ENCODE measurements at places on chromosomes 7 and 10. TPM values are rescaled to one million over a fixed set of nuclear protein-coding genes. Genes with fewer than 3 reads are reported as not detected.
A peak's percentile ranks its signal among the peaks of the same experiment; 100 is the strongest.

DNA sequence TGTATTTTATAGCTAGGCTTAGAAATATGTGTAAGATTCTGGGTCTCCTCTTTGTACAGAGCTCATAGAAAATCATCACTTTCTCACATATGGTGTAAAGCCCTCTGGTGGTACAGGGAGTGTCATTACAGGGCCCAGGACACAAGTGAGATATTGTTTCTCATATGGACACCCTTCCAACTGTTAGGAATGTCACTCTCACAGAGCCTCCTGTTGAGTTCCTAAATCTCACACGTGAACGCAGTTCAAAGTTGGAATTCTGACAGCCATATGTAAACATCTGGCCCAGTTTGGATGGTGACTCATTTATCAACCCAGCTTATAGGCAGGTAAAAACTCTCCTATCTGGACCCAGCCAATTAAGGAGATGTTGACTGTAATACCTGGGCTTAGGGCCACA lies 35.4 kb upstream of the ZNF107 start:
- no peaks in the 10 kb centered on the region for H3K36me3 ChIP-seq
- no peaks in the 10 kb centered on the region for H3K27me3 ChIP-seq
- peak; percentile 75 for DNase-seq
- H3K4me3 ChIP-seq: no peak overlapping the region

EVX1 gene
- total RNA-seq: not detected

DNA sequence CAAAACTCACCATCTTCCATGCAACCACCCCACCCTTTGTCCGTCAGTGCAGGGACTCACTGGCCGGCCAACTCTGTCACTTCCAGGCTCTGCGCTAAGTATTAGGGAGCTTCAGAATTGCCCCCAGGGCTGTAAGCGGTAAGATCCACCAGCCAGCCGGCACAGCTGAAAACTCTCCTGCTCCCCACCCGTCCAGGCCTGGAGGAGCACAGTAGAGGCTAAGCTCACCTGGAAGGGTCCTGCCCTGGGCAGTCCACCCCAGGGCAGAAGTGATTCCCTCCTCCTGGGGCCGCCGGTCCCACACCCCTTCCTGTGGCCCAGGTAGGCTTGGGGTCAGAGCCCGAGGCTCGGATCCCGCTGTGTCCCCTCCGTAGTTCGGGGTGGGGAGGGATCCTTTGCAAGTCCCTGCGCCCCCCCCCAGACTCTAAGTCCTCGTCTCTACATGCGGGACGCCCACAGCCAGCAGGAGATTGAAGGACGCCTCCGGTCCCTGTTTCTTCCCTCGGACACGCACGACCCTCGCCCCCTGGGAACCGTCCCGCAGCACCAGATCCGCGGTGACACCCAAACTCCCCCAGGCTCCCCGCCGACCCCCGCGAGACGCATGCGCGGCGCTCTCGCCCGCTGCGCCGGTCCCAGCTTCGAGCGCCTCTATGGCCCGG lies 138.9 kb downstream of the ARHGAP22 start:
- DNase-seq: no peak
- no peaks in the 10 kb centered on the region for H3K36me3 ChIP-seq
- no peak overlapping the region for H3K4me3 ChIP-seq
- H3K27me3 ChIP-seq: no peaks in the 10 kb centered on the region
- no peak overlapping the region for H3K27ac ChIP-seq
- H3K4me1 ChIP-seq: no peaks in the 10 kb centered on the region

GRCh38 chr7:79361214-79361613 lies 92.3 kb downstream of the MAGI2 start:
- H3K36me3 ChIP-seq: no peaks in the 10 kb centered on the region
- H3K4me1 ChIP-seq: no peaks in the 10 kb centered on the region
- no peak overlapping the region for H3K27ac ChIP-seq
- H3K27me3 ChIP-seq: no peaks in the 10 kb centered on the region

LRRC18 gene
- total RNA-seq: not detected

GRCh38 chr10:112789248-112789647 lies 160.8 kb upstream of the TCF7L2 start:
- H3K27ac ChIP-seq: no peak overlapping the region
- no peaks in the 10 kb centered on the region for H3K36me3 ChIP-seq
- no peaks in the 10 kb centered on the region for H3K27me3 ChIP-seq
- H3K4me3 ChIP-seq: no peak overlapping the region
- DNase-seq: no peak

- no peaks in the 10 kb centered on the region for H3K27me3 ChIP-seq
- H3K27ac ChIP-seq: no peak overlapping the region
- H3K4me3 ChIP-seq: no peak overlapping the region
- H3K36me3 ChIP-seq: no peaks in the 10 kb centered on the region
- no peak for DNase-seq
Measured at GRCh38 chr10:26025523-26025922, 91.5 kb downstream of the MYO3A start.

FRMPD2 gene
- total RNA-seq: not detected

DNA sequence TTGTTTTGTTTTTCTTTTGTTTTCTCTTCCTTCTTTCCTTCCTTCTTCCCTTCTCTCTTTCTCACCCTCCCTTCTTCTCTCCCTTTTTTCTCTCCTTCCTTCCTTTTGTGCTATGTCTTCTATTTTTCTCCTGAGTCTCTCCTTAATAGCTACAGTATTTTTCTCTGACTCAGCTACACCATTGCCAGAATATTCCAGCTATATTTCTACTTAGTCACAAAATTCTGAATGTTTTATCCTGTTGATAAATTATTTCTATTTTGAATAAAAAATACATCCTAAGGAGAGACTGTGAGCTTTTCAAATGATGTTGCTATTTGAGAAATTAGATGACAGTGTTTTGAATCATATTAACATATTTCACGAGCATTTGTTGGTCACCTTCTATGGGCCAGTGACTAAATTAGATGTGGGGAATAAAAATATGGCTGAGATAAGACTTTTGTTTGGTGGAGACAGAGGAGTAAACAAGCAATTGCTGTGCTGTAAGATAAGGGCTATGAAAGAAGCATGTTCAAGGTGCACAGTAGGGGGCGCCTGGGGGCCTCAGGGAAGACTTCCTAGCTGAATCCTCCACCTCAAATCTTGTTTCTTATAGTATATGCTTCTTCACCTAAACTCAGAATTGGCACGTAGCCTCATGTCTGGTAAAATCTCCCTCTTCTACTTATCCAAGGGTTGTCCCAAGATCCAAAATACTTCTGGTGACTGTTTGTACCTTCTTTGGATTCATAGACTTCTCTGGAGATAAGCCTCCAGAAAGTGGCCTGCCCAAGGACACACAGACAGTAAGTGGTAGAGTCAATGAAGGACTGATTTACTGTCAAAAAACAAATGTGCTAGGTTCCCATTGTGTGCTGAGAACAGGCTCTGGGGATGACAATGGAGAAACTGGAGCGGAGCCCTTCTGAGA lies 115.5 kb upstream of the CREB5 start:
- no peak overlapping the region for H3K4me3 ChIP-seq
- DNase-seq: peak; percentile 71
- H3K27me3 ChIP-seq: no peaks in the 10 kb centered on the region
- H3K36me3 ChIP-seq: no peaks in the 10 kb centered on the region

CHAT gene
- not detected for total RNA-seq

ZNF503 gene
- total RNA-seq: not detected

- no peaks in the 10 kb centered on the region for H3K27me3 ChIP-seq
- no peak overlapping the region for H3K27ac ChIP-seq
- no peak overlapping the region for H3K4me3 ChIP-seq
- no peaks in the 10 kb centered on the region for H3K4me1 ChIP-seq
Measured at GRCh38 chr7:154795437-154795836, 207.5 kb downstream of the PAXIP1 start.

LIPF gene
- total RNA-seq: 0.22 TPM

GRCh38 chr7:18497082-18497481 lies 1.5 kb downstream of the HDAC9 start:
- H3K36me3 ChIP-seq: no peaks in the 10 kb centered on the region
- DNase-seq: peak; percentile 29
- H3K27ac ChIP-seq: no peak overlapping the region
- peak overlapping the region; percentile 68 for H3K4me3 ChIP-seq

- H3K4me1 ChIP-seq: no peaks in the 10 kb centered on the region
- H3K36me3 ChIP-seq: no peaks in the 10 kb centered on the region
- H3K27ac ChIP-seq: no peak overlapping the region
- no peaks in the 10 kb centered on the region for H3K27me3 ChIP-seq
Measured at GRCh38 chr10:9010931-9011670, 956.6 kb downstream of the GATA3 start.

- H3K27me3 ChIP-seq: no peaks in the 10 kb centered on the region
- no peak overlapping the region for H3K4me3 ChIP-seq
- no peaks in the 10 kb centered on the region for H3K36me3 ChIP-seq
- H3K4me1 ChIP-seq: no peaks in the 10 kb centered on the region
- DNase-seq: no peak
Measured at GRCh38 chr10:123202506-123202905, 48.3 kb downstream of the BUB3 start.

GRCh38 chr7:30476459-30477145 lies 2.0 kb downstream of the NOD1 start:
- no peak overlapping the region for H3K27ac ChIP-seq
- H3K27me3 ChIP-seq: no peaks in the 10 kb centered on the region
- peaks cover 17% of the 10 kb centered on the region for H3K4me1 ChIP-seq
- no peaks in the 10 kb centered on the region for H3K36me3 ChIP-seq
- DNase-seq: no peak

CTAGE4 gene
- not detected for total RNA-seq

DNA sequence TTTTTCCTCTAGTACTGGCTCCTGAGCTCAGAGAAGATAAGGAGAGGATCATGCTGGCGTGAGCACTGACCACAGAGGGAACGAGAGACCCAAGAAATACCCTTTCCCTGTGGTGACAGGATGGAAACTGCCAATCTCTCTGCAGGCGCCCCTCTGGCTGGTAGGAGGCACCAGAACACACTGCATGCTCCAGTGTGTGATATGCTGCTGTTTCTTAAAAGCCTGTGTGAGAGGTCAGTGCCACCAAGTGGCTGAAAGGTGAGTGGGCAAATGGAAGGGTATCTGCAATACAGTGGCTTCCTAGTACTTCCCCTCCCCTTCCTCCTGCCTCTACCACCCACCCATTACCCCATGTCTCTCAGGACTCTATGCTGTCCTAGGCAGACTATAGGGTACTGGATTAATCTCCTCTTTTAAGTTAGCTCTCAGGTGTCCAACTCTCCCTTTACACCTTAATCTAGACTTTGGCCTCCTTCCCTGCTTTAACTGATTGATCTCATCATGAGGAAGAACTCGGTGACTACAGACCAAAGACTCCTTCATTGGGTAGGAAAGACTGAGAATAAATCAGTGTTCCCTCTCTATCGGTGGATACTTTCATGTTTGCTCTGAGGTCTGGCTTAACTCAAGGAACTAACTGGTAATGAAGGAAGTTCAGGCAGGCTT lies 283.6 kb downstream of the ADRA2A start:
- no peak overlapping the region for H3K4me3 ChIP-seq
- H3K27ac ChIP-seq: no peak overlapping the region

ZNF117 gene
- total RNA-seq: 19.0 TPM

- DNase-seq: peak; percentile 49
- no peaks in the 10 kb centered on the region for H3K36me3 ChIP-seq
- no peak overlapping the region for H3K27ac ChIP-seq
Measured at GRCh38 chr7:43764039-43764761, 5.7 kb downstream of the BLVRA start.

GRCh38 chr10:45403151-45403550 lies 29.1 kb downstream of the ALOX5 start:
- H3K4me1 ChIP-seq: peaks cover 4% of the 10 kb centered on the region
- no peak overlapping the region for H3K4me3 ChIP-seq
- no peak for DNase-seq
- H3K27me3 ChIP-seq: no peaks in the 10 kb centered on the region

CNNM1 gene
- total RNA-seq: not detected

FAM24B gene
- total RNA-seq: 11.6 TPM

CLCN1 gene
- not detected for total RNA-seq

DNA sequence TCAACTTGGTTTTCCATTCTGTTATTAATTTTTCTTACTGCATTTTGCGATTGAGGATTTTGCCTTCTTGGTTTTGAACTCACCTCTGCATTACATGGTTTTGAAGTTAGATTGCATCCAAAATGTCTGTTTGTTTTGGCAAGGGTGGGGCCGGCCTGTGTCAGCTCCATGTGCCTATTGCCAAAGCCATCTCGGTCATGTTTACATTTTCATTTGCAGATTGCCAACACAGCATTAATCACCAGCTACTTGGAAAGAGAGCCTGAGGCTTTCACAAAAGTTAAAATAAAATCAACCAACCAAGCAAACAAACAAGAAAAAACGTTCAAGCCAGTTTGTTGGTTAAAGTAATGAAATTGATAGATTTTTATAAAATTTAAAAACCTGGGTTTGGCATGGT lies 695.8 kb downstream of the TYW1 start:
- H3K36me3 ChIP-seq: no peaks in the 10 kb centered on the region
- no peak for DNase-seq
- H3K27ac ChIP-seq: no peak overlapping the region

GRCh38 chr7:53060066-53060465 lies 24.6 kb downstream of the POM121L12 start:
- DNase-seq: no peak
- H3K36me3 ChIP-seq: no peaks in the 10 kb centered on the region
- no peaks in the 10 kb centered on the region for H3K27me3 ChIP-seq

GATAD1 gene
- 36.6 TPM for total RNA-seq

CCAR1 gene
- 58.3 TPM for total RNA-seq

- DNase-seq: no peak
- no peak overlapping the region for H3K27ac ChIP-seq
- H3K36me3 ChIP-seq: no peaks in the 10 kb centered on the region
- H3K4me1 ChIP-seq: no peaks in the 10 kb centered on the region
- no peak overlapping the region for H3K4me3 ChIP-seq
Measured at GRCh38 chr10:89494575-89494974, 40.8 kb downstream of the SLC16A12 start.

GRCh38 chr7:15478401-15478800 lies 83.4 kb downstream of the AGMO start:
- no peak overlapping the region for H3K27ac ChIP-seq
- no peak overlapping the region for H3K4me3 ChIP-seq
- no peaks in the 10 kb centered on the region for H3K27me3 ChIP-seq
- no peaks in the 10 kb centered on the region for H3K36me3 ChIP-seq
- H3K4me1 ChIP-seq: no peaks in the 10 kb centered on the region

- no peaks in the 10 kb centered on the region for H3K4me1 ChIP-seq
- no peak overlapping the region for H3K27ac ChIP-seq
- no peak overlapping the region for H3K4me3 ChIP-seq
- DNase-seq: no peak
- no peaks in the 10 kb centered on the region for H3K27me3 ChIP-seq
- H3K36me3 ChIP-seq: no peaks in the 10 kb centered on the region
Measured at GRCh38 chr10:782751-783648, 93.5 kb upstream of the DIP2C start.

DNA sequence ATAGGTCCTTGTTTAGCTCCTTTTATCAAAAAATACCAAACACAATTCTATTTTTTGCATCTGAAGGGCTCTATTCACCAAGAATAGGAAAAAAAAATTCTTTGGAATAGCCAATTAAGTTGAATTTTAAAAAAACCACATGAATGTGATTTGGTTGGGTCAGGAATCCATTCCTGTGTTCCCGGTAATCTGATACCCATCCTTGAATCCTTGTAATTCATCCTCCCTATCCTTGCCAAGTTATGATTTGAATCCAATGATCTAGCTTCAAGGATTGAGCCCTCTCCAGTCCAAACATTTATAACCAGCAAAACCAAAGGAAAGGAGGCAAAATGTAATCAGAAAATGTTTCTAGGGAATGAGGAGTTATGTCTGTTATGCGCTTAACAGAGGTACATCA lies 86.6 kb downstream of the CFAP58 start:
- H3K36me3 ChIP-seq: no peaks in the 10 kb centered on the region
- H3K4me3 ChIP-seq: no peak overlapping the region
- H3K27me3 ChIP-seq: no peaks in the 10 kb centered on the region
- H3K4me1 ChIP-seq: no peaks in the 10 kb centered on the region
- no peak overlapping the region for H3K27ac ChIP-seq

ENTPD7 gene
- 4.9 TPM for total RNA-seq

- no peaks in the 10 kb centered on the region for H3K27me3 ChIP-seq
- no peaks in the 10 kb centered on the region for H3K4me1 ChIP-seq
- no peaks in the 10 kb centered on the region for H3K36me3 ChIP-seq
- no peak overlapping the region for H3K27ac ChIP-seq
- H3K4me3 ChIP-seq: no peak overlapping the region
Measured at GRCh38 chr7:95867309-95867708, 95.0 kb downstream of the DYNC1I1 start.

All from Karpas-422 (cell line).